ENCODE measurements at places on chromosomes 1 and 21.

- DNase-seq, result no peak
Measured at GRCh38 chr21:31409831-31410487, 65.9 kb upstream of the TIAM1 start.

DNA sequence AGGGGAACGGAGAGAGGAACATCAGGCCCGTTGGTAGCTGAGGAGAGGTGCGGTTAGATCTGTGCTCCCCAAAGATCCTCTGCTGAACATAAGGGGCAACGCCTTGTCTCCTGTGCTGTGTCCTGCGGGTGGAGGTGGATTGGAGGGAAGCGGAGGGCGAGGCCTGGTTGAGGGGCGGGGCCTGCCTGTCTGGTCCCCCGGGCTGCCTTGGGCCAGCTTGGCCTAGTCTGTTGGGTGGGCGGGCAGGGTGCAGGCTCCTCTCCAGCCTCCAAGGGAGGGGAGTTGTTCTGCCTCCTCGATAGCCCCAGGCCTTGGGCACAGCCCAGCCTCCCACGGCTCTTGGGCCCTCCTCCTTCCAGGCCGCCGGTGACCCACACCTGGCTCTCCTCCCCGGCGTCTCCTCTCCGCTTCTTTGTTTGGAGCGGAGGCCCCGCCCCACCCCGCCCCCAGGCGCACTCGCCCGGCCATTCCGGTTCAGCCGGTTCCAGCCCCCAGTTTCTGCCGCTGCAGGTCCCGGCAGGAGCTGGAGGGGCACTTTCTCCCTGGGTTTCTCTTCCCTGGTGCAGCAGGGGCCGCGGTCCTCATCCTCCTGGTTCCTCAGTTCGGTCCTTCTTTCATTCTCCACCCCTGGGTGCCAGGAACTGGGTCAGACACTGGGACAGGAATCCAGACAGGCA lies 19.4 kb downstream of the PTPRF start:
- no peak for DNase-seq

DNA sequence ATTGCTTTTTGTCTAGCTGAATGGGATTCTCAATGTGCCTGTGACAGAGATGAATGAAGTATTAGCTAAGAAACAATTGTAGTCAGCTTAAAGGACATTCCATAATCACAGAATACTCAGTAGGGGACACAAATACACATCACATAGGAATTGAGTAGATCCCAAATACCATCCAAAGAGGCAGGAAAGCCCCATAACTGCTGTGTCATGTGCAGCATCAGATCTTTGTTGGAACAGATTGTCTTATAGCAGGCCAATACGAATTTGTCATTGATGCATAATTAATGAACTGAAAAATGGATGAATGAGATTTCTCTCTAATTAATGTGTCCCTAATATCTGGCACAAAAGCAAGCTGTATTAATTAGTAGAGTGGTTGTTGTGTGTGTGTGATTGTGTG lies 82.3 kb upstream of the S1PR1 start:
- DNase-seq, result no peak

- DNase-seq, result no peak
Measured at GRCh38 chr1:180670681-180671080, 38.9 kb downstream of the XPR1 start.

DNA sequence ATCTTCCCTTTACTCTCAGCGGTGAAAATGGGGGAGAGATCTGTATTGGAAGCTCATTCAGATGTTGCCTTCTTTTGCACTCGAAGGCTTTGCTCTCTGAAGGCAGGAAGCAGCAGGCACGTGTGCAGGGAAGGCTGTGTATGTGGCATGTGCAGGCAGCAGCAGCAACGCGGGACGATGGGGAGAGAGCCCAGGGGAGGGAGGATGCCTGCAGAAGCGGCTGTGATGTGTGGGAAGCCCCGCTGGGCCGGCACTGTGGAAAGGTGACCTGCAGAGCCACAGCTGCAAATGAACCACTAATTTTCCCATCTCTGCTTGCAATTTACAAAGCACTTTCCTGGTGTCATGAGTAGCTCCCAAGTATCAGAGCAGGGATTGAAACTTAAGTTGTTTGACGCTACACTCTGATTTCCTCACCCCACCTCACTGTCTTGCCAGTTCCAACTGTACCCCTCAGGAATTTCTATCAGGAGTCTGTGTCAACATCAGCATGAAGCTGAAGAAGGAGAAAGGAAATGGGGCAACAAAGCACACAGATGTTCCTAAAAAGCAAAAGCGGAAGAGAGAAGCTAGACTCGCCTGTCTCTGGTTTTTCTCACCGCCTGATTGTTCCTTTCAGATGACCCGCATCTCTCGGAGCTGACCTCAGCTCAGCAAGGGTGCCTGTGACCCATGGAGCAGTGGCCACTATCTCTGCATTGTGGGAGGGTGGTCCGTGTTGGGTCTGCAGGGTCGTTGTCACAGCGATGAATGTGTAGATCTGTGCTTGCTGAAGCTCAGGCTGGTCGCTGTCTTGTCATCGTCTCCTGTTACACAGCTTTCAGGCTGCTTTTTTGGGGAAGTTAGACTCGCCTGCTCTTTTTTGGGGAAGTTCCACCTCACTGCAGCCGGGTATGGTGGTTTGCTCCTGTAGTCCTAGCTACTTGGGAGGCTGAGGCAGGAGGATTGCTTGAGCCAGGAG lies 156.1 kb downstream of the KIF26B start:
- DNase-seq, result no peak

- no peak for DNase-seq
Measured at GRCh38 chr1:206895325-206895724, 1.9 kb upstream of the IL24 start.

DNA sequence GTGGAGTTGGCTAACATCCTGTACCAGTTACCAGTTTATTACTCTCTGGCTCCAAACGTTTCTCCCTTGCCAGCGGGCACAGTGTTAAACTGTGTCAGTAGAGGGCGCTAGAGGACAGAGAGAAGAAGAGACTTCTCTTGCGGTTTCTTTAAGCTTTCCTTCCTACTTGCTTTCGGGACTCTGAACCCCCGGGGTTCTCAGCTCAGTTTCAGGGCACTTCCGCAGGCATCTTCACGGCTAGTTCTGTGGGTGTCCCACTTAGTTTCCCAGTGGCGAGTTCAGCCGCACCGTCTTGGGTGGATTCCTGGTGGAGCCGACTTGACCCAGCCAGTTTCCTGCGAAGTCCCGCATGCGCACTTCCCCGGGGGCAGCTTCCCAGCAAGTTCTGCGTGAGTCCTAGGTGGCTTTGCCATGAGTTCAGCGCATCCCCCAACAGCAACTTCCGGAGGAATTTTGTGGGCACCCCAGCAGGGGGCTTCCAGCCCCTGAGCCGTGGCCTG lies 37.9 kb upstream of the BTG2 start:
- DNase-seq, result peak; percentile 95

GRCh38 chr1:16145030-16145661 lies 10.7 kb downstream of the EPHA2 start:
- peak; percentile 92 for DNase-seq

GRCh38 chr1:198936371-198937083 lies 297.7 kb downstream of the PTPRC start:
- peak; percentile 52 for DNase-seq

GRCh38 chr1:40983286-40983685 lies 3.8 kb downstream of the CTPS1 start:
- no peak for DNase-seq

DNA sequence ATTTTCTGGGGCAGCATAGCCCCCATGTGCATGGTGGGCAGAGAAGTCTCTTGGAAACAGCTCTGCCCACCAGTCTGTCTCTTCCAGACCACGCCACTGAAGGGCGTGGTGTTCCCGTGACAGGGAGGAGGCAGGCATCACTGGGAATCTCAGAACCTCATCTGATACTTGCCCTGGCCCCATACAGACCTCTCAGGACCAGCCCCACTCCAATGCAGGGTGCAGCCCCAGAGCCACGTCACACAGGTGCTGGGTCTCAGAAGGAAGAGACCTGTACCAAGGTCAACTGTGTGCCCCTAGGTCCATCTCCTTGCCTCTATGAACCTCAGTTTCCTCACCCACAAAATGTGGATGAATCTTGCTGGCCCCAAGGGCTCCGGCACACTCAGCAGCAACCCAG lies 7.3 kb downstream of the RAP1GAP start:
- DNase-seq, result no peak

DNA sequence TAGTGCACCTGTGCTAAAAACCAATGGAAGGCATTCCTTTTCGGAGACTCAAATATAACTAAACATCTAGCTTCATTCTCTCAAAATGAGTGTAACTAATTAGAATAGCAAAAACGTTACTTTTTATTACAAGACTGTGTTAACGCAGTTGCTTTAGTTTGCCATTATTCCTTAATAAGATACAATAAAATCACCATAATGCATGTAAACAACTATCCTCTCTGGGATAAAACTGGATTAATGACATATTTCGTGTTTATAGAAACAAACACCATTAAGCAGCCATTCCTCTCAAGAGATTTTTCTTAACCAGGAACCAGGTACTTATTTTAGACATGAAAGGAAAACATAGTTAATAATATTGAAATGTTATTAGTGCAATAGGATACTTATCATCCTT lies 512.8 kb upstream of the B3GALT2 start:
- no peak for DNase-seq

DNA sequence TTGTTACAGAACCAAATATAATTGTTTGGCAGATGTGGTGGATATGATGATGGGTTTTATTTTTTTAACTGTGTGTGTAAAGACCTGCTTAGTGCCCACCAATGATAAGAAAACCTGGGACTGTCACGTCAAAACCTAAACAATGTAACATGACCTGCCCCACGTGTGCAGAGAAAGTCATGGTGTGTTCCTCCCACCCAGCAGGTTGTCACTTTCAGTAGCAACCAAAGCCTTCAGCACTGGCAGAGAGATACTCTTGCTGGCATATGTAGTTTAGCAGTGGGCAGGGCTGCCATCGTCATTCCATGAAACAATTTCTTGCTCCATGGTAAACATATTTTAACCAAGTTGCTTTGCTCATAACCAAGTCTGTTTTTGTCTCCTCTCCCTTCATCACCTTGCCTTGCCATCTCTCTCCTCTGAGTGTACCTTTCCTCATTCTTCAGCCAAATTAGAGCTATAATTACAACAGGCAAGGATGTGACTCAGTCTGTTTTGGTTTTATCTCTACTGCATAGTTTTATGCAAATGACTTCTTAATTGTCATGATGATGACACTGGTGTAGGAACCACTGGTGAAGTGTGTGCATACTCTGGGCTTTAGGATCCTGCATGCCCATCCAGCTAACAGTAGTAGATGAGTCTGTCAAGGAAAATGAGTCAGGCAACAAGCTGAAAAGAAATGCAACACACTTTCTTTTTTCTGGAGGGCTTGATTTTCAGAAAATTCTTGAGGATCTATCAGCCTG lies 150.3 kb downstream of the EDEM3 start:
- DNase-seq, result no peak

All from myocyte (in vitro differentiated cells).